ENCODE measurements at places on chromosomes 5 and 9.

DNA sequence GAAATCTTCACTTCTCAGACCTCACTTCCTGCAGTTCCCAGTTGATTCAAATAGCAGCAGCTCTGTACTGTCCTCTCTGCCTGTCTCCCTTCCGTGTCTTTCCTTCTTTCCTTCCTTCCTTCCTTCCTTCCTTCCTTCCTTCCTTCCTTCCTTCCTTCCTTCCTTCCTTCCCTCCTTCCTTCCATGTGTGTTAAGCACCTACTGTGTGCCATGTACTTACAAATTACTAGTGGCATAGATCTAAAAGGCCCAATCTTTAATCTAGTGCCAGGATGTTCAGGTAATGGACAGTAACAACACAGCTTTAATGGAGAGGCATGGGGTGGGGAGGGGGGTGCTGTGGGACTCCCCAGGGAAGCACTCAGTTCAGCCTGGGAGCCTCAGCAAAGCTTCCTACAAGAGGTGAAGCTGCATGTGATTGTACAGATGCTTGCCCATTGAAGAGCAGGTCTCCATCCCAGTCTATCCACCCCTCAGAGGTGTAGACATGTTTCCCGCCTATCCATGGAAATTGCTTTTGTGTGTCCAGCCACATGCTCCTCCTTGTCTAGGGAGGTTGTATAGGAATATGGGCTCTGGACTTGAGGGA is 106.0 kb downstream of the RGS3 start:
- no peak for DNase-seq

DNA sequence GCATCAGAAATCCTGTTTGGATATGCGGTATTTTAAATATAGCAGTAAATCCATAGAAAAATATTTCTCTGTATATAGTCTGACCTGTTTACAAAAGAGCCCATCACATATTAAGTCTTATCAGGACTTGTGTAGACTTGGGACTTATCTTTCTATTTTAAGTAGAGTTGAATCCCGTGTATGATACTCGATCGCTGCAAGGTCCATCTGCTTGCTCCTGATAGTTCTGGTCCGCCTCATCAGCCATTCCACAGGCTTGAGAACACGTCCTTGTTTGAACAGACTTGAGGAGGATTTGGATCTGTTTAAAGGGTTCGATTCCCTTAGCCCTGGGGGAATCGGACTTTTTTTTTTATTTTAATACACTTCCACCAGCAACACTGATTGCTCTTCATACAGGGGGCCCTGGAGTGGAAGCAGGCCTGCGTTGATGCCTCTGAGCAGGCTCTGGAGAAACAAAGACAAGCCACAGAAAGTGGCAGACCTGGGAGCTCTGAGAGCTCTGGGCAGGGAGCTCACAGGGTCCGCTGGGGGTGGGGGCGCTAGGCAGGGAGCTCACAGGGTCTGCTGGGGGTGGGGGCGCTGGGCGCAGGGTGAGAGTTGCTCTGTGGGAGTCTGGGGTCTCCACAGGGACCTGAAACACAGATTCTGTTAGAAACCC is 112.2 kb downstream of the MVB12B start:
- peak; percentile 22 for DNase-seq

DNA sequence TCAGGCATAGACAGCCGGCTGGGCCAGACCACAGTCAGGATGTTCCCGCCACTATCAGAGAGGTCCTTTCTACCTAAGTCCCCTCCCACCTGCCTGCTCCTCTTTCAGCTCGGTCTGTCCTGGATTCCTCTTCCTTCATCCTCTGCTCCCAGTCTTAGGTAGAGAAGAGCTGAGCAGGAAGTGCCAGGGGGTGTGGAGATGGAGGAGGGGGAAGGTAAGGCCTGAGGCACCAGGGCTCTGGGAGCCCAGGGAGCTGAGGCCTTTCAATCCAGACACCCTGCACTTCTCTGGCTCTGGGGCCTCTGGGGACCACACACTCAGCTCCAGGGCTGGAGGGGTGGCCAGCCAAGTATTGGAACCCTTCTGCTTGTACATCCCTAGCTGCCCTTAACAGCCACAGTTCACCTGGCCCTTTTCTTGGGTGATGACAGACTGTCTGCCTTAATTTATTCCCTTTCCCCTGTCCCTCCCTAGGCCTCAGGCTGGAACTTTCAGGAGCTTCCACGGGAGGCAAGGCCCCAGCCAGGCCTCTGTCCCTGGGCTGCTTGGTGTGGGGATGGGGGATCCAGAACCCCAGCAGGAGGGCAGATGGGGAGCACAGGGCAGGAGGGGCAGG is 15.6 kb downstream of the IRF1 start:
- no peak for DNase-seq

GRCh38 chr5:122332599-122333555 is 20.8 kb downstream of the SNCAIP start:
- DNase-seq, result no peak

DNA sequence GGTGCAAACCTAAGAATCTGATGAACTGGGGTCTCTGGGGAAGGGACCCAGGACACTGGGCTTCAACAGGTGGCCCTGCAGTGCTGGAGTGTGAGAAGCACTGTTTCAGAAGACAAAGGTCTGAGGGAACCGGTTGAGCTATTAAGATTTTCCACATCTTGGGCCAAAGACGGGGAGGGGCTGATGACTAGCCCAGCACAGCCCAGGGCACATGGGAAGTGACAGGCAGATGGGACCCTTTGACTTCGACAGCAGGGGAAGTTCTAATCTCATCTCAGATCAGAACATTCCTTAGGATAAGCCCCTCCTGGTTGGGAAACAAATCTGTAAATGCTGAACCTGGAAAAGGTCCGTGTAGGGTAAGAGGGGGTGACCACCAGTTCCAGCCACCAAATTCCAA is 67.4 kb downstream of the RAPGEF1 start:
- no peak for DNase-seq

GRCh38 chr5:135207866-135208265 is 173.8 kb upstream of the PITX1 start:
- DNase-seq, result no peak

- DNase-seq, result no peak
Measured at GRCh38 chr9:132026932-132027585, 52.6 kb downstream of the MED27 start.

GRCh38 chr5:82911910-82912309 is 165.3 kb downstream of the TMEM167A start:
- DNase-seq, result no peak

DNA sequence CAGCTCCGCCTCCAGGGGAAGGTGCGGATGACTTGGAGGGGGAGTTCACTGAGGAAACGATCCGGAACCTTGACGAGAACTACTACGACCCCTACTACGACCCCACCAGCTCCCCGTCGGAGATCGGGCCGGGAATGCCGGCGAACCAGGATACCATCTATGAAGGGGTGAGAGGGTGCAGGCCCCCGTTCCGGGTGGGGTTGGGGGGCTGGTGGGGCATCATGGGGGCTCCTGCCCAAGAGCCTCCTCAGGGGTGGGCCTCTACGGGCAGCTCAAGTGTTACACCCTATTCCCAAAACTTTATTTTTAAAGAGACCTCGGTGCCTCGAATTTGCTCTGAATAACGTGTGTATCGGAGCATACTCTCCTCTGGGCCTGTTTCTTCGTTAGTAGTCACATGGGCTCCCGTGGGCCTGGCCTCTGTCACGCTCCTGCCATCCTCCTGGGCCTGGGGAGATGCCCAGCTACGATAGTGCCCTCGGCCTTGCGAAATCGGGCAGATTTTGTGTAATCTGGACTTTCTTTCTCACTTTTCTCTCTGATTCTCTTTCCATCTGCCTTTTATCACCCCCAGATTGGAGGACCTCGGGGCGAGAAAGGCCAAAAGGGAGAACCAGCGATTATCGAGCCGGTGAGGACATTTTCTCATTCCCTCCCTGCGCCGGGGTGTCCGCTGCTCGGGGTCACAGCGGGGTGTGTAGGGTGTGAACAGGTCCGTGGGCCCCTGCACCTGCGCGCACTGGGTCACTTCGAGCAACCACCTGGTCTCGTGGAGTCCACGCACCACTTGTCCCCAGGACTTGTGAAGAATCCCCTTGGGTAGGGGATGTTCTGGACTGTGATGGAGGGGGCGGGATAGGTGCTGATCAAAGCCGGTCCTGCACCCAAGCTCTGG is 90.1 kb downstream of the COL5A1 start:
- no peak for DNase-seq

- DNase-seq, result no peak
Measured at GRCh38 chr5:119336845-119337580, 18.8 kb upstream of the TNFAIP8 start.

DNA sequence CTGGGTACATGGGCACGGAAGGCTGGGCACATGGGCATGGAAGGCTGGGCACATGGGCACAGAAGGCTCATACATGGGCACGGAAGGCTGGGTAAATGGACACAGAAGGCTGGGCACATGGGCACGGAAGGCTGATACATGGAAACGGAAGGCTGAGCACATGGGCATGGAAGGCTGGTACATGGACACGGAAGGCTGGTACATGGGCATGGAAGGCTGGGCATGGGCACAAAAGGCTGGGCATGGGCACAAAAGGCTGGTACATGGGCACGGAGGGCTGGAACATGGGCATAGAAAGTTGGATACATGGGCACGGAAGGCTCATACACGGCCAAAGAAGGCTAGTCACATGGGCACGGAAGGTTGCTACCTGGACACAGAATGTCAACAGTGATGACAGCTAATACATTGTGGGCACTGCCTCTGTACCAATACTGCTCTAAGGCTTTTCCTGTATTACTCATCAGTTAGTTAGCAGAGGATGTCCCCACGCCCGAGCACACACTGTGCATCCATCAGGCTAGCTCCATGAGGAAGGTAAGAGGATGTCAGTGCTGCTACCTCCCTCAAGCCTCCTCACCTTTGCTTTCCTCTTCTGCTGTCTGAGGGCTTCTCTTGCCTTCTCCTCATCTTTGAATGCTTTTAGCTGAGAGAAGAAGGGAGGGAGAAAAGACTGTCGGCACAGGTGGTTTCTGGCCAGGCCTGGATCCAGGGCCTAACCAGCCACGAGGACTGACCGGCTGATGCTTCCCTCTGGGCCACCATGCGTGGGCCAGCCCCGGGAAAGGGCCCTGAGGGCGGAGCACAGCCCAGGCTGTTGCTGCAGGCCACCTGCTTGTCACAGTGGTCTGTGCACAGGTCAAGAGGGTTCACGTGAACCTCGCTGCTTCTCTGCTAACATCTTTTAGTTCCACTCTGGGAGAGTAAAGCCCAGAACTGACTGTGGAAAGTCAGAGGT is 14.3 kb downstream of the GPX3 start:
- DNase-seq, result no peak

DNA sequence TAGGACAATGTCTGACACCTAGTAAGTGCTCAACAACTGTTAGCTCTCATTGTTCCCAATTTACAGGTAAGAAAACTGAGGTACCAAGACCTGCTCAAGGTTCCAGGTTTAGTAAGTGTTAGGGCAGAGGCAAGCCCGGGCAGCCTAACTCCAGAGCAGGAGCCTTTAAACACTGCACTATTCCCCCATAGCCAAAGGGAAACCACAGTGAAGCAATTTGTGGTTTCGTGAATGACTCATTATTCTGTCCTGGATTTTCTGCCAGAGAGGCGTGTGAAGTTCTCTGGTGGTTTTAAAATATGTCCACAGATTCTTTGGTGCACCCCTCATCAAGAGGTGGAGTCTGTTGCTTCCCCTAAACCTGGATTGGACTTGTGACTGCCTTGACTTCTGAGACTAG is 1.0 kb upstream of the MCC start:
- peak; percentile 72 for DNase-seq

DNA sequence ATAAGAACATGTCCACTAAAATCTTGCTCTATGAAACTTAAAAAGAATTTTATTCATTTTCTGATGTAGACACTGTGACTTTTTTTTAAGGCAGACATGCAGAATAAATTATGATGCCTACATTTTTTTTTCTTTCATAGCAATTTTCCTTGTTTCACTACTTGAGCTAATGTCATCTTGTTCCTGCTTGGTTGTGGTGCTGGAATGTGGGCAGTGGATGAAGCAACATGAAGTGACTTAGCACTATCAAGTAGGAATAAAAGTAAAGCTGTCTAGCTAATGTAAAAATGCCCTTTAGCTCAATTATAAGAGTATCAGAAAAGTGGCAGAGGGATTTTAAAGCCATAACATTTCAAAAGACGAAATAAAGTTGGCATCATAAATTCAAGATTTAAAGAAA is 191.0 kb downstream of the ADAMTS6 start:
- no peak for DNase-seq

GRCh38 chr9:94183240-94183999 is 75.7 kb upstream of the ZNF169 start:
- no peak for DNase-seq

DNA sequence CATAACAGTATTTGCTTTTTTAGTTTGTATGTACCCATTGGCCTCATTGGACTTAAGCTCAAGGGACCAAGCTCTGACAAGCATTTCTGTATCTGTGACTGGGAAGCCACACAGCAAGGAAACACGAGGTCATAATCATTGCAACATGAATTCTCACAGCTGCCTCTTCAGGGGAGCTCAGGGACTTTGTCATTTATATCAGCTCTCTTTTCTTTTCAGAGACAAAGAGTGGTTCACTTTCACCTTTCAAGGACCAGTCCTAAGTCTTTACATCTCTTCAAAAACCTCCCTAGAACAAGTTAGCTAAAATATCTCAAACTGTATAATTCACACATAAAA is 58.6 kb downstream of the ADAMTS12 start:
- no peak for DNase-seq

- no peak for DNase-seq
Measured at GRCh38 chr5:72499730-72500129, 7.5 kb downstream of the ZNF366 start.

GRCh38 chr5:124372457-124372856 is 374.0 kb downstream of the ZNF608 start:
- no peak for DNase-seq

GRCh38 chr5:128674837-128675446 is 136.9 kb upstream of the FBN2 start:
- DNase-seq, result no peak

DNA sequence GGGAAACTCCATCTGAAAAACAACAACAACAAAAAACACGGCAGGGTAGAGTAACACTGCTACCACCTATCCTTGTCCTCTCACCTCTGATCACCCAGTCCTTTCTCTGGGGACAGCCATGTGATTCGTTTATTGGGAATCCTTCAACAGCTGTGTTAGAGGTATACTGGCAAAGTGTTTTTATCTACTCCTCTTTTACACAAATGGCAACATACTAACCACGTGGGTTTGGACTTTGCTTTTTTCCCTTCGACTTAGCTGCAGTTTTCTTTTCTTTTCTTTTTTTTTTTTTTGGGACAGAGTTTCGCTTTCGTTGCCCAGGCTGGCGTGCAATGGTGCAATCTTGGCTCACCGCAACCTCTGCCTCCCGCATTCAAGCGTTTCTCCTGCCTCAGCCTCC is 11.2 kb upstream of the SET start:
- no peak for DNase-seq

DNA sequence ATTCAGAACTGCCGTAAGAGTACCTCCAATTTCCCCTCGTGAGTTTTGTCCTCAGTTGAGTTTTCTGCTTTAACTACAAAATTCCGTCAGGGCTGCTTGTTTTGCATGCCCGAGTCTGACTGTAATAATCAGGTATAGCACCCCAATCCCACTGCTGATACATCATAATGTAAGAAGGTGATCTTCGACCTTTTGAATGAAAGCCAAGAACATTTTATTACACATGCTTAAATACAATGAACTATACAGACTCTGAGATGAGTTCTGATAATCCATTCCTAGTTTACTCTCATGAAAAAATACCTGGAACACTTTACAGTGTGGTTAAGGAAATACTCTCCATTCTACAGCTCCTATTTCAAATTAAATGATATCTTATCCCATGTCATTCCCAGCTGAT is 49.2 kb upstream of the TSLP start:
- DNase-seq, result no peak
